RWPE2 (cell line): ENCODE measurements at places on chromosomes 7 and 10.

GRCh38 chr10:124280916-124281315 is 137.8 kb downstream of the OAT start:
- no peaks in the 10 kb centered on the region for H3K27me3 ChIP-seq
- no peak overlapping the region for H3K4me3 ChIP-seq
- no peaks in the 10 kb centered on the region for H3K36me3 ChIP-seq
- H3K27ac ChIP-seq, result no peak overlapping the region

DNA sequence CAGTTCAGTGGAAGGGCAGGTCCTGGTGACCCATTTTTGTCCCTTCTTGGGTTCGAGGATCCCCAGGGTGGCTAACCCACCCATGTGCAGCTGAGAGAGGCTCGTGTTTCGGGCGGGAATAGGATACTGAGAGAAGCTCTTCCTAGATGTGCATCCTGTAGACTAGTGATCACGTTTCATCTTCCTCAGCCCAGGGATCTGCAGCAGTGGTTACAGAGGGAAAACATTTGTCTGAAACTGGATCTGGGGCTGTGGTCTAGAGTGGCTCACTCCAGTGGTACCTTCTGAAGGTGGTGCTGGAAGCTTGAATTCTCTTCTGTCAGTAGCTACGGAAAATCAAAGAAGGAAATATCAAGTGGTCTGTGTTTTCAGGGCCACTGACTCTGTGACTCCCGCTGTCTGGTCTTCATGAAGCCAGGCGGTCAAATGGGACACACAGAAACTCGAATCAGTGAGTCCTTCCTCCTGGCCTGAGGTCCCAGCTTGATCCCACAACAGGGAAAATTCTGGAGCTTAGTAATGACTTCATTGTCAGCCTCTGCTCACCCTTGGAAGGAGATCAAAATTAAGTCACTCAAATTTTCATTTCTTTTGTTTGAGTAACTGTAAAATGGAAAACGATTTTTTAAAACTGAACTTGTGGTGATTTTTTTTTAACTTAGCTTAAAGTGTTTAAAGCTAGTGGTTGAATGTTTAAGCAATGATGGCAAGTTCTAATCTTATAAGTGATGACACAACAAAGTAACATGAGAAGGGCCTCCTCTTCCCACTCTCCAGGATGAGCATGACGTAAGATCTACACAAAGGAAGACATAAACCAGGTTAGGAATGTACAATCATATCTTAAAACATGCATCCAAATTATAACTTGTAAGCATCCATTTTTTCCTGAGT is 469.3 kb upstream of the KLF6 start:
- DNase-seq, result no peak
- no peaks in the 10 kb centered on the region for H3K36me3 ChIP-seq
- H3K4me3 ChIP-seq, result no peak overlapping the region
- peaks cover 19% of the 10 kb centered on the region for H3K4me1 ChIP-seq
- H3K27me3 ChIP-seq, result no peaks in the 10 kb centered on the region

DNA sequence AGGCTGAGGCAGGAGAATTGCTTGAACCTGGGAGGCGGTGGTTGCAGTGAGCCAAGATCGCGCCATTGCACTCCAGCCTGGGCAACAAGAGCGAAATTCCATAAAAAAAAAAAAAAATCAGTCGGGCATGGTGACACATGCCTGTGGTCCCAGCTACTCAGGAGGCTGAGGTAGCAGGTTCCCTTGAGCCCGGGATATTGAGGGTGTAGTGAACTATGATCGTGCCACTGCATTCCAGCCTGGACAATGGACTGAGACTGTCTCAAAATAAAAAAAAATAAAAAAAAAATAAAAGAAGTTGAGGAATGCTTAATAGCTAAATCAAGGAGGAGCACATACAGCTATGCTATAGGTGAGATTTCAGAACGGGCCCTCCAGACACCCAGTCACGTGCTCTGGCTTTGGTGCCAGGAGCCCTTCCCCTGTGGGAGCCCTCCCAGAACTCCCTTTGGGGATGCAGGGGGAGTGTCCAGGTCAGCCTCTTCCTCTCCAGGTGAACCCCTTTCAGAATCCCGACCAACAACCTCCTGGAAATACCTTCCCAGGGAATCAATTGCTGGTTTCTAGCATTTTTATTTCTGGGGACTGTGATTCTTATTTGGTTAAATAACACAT is 42.9 kb upstream of the CTBP2 start:
- H3K27ac ChIP-seq, result no peak overlapping the region
- peaks cover 14% of the 10 kb centered on the region for H3K4me1 ChIP-seq
- H3K27me3 ChIP-seq, result no peaks in the 10 kb centered on the region
- DNase-seq, result no peak
- H3K36me3 ChIP-seq, result no peaks in the 10 kb centered on the region

- H3K27ac ChIP-seq, result peak overlapping the region; percentile 45
- H3K4me1 ChIP-seq, result peaks cover 10% of the 10 kb centered on the region
- no peaks in the 10 kb centered on the region for H3K27me3 ChIP-seq
- no peak overlapping the region for H3K4me3 ChIP-seq
- no peaks in the 10 kb centered on the region for H3K36me3 ChIP-seq
These were observed 734.6 kb upstream of the SORCS1 start for GRCh38 chr10:107899075-107899474.

GRCh38 chr7:135791543-135792362 is 43.1 kb upstream of the FAM180A start:
- no peak overlapping the region for H3K4me3 ChIP-seq
- no peaks in the 10 kb centered on the region for H3K27me3 ChIP-seq
- no peak overlapping the region for H3K27ac ChIP-seq
- no peaks in the 10 kb centered on the region for H3K36me3 ChIP-seq
- peaks cover 8% of the 10 kb centered on the region for H3K4me1 ChIP-seq

GRCh38 chr7:4612939-4613841 is 68.9 kb upstream of the FOXK1 start:
- DNase-seq, result no peak
- H3K27me3 ChIP-seq, result no peaks in the 10 kb centered on the region
- H3K36me3 ChIP-seq, result no peaks in the 10 kb centered on the region
- H3K4me1 ChIP-seq, result no peaks in the 10 kb centered on the region
- H3K4me3 ChIP-seq, result no peak overlapping the region

DNA sequence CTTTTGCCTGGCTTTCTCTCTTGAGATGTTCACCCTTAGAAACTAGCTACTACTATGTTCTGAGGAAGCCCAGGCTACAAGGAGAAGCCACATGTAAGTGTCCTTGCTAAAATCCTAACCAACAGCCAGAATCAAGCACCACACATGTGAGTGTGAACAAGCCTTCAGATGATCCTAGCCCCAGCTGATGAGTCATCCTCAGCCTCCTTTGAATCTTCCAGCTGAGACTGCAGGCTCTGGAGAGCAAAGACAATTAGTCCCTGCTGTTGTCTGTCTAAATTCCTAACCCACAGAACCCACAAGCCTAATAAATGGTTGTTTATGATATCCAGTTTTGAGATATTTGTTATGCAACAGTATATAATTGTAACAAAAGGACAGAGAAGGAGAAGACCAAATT is 92.8 kb upstream of the TAC1 start:
- H3K27me3 ChIP-seq, result no peaks in the 10 kb centered on the region
- no peak for DNase-seq
- H3K4me1 ChIP-seq, result no peaks in the 10 kb centered on the region

DNA sequence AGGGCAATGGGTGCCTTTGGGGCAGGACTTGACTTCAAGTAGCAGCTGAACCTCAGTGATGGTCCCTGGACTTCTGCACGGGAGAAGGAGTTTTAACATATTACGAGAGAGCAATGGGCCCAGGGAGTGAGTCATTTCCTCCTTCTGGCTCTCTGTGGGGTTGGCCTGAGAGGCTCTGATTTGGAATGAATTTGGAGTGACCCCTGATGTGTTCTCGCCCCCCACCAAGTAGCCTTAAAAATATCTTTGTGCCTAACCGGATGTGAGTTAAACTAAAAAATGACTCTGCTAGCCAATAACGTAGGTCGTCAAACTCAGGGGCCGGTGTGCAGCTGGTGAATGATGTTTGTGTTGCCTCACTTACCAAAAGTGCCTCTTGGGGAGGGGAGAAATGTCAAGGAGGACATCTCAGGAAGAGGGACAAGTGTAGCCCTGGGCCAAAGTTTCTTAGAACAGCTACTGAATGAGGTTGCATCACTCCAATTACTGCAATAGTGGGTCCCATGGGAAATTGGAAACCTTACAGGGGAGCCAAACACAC is 656.6 kb downstream of the INHBA start:
- no peak for DNase-seq
- no peaks in the 10 kb centered on the region for H3K36me3 ChIP-seq
- peaks cover 12% of the 10 kb centered on the region for H3K4me1 ChIP-seq
- H3K27me3 ChIP-seq, result no peaks in the 10 kb centered on the region

GRCh38 chr10:100380400-100380799 is 33.4 kb downstream of the SCD start:
- H3K27ac ChIP-seq, result no peak overlapping the region
- H3K4me1 ChIP-seq, result peaks cover 3% of the 10 kb centered on the region
- peaks cover 12% of the 10 kb centered on the region; the same call in 1 of the 2 replicates for H3K36me3 ChIP-seq
- H3K4me3 ChIP-seq, result no peak overlapping the region
- H3K27me3 ChIP-seq, result no peaks in the 10 kb centered on the region

DNA sequence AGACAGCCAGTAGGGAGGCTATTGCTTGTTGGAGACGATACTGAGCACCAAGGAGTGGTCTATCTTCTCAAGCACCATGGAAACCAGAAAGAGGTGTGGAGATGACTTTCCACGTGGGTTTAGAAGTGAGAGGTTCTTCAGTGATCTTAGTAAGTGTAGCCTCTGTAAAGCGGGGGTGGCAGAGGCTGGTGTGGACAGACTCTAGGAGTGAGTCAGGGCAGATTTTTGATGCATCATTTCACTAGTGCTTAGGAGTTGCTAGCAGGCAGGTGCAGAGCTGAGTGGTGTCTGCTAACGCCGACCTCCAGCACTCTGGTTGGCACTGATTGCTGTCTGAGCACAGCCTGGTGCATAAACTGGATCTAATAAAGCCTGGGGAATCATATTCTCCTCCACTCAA is 78.4 kb upstream of the ADO start:
- H3K27ac ChIP-seq, result no peak overlapping the region
- H3K36me3 ChIP-seq, result no peaks in the 10 kb centered on the region
- H3K4me3 ChIP-seq, result no peak overlapping the region
- H3K27me3 ChIP-seq, result peaks cover 5% of the 10 kb centered on the region
- no peaks in the 10 kb centered on the region for H3K4me1 ChIP-seq

- no peak overlapping the region for H3K4me3 ChIP-seq
- DNase-seq, result no peak
- no peak overlapping the region for H3K27ac ChIP-seq
- H3K36me3 ChIP-seq, result no peaks in the 10 kb centered on the region
These were observed 80.8 kb upstream of the KLF14 start for GRCh38 chr7:130814778-130815335.

DNA sequence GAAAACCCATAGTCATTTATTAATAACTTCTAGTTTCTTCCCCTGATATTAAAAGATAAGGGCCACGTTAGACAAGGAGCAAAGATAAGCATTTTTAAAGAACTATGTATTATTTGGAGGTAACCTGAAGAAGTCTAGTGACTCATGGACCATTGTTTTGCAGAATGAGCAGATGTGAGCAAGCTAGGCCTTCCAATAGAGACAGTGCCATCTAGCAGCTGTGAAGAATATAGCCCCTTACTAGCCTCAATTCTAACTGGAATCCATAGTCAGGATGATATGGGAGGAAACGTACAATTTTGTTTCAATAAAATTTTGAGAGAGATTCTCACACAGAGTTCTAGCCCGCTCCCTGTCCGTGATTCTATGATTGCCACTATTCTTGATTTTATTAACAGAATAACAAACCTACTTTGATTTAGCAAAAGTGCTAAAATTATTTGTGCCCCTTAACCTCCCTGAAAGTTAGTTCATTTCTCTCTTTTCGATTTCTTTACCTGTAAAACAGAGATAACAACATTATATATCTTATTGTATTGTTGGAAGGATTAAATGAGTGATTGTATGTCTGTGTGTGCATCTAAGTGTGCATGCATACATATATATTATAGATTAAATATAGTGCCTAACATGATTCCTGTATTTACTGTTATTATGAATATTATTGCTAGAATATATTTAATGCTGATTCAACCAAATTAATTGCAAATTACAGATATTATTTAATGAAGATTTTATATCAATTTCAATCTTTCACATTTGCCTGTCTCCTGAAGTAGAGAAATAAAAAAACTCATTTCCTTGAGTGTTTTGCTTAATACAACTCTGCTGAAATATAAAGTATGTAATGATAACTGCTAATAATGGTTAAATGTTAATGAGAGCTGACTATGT is 22.7 kb downstream of the FAM237B start:
- no peaks in the 10 kb centered on the region for H3K36me3 ChIP-seq
- no peak overlapping the region for H3K4me3 ChIP-seq
- DNase-seq, result no peak
- peaks cover 11% of the 10 kb centered on the region for H3K4me1 ChIP-seq

GRCh38 chr10:113241599-113242360 is 291.7 kb downstream of the TCF7L2 start:
- H3K27me3 ChIP-seq, result peaks cover 11% of the 10 kb centered on the region
- DNase-seq, result no peak
- no peaks in the 10 kb centered on the region for H3K36me3 ChIP-seq
- no peak overlapping the region for H3K4me3 ChIP-seq
- H3K27ac ChIP-seq, result no peak overlapping the region

DNA sequence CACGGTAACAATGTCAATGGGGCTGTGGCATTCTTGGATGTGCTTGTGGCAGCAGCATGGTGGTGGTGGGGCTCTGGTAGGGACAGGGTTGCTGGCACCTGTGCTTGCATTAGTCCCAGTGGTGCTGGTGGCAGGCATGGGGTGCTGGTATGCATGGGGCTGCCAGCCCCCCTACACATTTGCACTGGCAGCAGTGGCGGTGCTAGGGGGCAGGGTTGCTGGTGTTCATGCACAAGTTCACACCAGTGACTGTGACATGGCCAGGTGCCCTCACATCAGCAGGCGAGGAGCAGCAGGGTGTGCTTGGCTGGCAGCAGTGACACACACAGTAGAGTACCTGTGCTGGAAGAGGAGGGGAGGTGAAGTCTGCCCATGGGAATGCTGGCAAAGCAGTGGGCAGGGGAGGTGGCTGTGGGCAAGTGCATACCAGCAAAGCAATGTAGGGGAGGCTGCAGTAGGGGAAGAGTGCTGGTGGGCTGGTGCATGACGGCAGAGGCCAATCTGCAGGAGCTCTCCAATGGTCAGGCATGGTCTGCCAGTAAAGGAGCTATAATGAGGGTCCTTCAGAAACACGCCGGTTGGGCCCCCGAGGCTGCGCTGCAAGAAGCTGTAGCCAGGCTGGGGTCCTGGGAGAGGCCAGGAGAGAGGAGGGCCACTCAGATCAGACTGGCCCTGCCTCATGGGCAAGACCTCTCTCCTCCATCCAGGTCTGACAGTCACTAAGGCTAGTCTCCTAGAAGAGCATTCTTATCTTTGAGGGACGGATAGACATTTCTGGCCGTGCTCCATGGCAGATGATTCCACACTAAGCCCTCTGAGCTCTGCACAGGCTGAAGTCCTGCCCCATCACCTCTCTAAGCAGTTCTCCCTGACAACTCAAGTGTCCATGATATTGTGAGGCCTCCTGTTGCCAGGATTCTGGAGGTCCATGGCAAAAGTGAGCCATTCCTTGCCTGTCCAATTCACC is 406.4 kb downstream of the SEMA3D start:
- no peak overlapping the region for H3K27ac ChIP-seq
- no peaks in the 10 kb centered on the region for H3K27me3 ChIP-seq
- no peaks in the 10 kb centered on the region for H3K4me1 ChIP-seq
- H3K36me3 ChIP-seq, result no peaks in the 10 kb centered on the region
